Memory B cell (primary cell): ENCODE measurements at places on chromosomes 4 and X.
A peak's percentile ranks its signal among the peaks of the same experiment; 100 is the strongest.

GRCh38 chrX:151151665-151152267 is 24.6 kb upstream of the GPR50 start:
- no peak overlapping the region for H3K4me3 ChIP-seq
- H3K27ac ChIP-seq = no peak overlapping the region
- no peaks in the 10 kb centered on the region for H3K4me1 ChIP-seq
- peaks cover 4% of the 10 kb centered on the region for H3K27me3 ChIP-seq
- H3K36me3 ChIP-seq = no peaks in the 10 kb centered on the region

DNA sequence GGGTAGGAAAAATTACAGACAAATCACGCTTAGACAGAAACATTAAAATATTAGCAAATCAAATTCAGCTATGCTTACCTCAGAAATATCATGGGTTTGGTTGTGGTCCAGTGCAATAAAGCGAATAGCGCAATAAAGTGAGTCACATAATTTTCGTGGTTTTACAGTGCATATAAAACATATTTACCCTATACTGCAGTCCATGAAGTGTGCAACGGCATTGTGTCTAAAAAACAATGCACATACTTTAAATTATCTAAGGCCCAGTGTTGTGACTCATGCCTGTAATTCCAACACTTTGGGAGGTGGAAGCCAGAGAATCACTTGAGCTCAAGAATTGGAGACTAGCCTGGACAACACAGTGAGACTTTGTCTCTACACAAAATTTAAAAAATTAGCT is 195.7 kb upstream of the IL1RAPL1 start:
- H3K27me3 ChIP-seq = no peaks in the 10 kb centered on the region
- H3K36me3 ChIP-seq = no peaks in the 10 kb centered on the region
- no peak for DNase-seq

- H3K27ac ChIP-seq = peak overlapping the region; percentile 75
- no peaks in the 10 kb centered on the region for H3K36me3 ChIP-seq
- DNase-seq = no peak
- H3K4me3 ChIP-seq = no peak overlapping the region
These were observed 103.0 kb upstream of the ENPP6 start for GRCh38 chr4:184320631-184321030.

- H3K4me3 ChIP-seq = no peak overlapping the region
- no peaks in the 10 kb centered on the region for H3K27me3 ChIP-seq
- DNase-seq = no peak
- H3K36me3 ChIP-seq = no peaks in the 10 kb centered on the region
These were observed 1.7 kb upstream of the ABRAXAS1 start for GRCh38 chr4:83486457-83487129.

DNA sequence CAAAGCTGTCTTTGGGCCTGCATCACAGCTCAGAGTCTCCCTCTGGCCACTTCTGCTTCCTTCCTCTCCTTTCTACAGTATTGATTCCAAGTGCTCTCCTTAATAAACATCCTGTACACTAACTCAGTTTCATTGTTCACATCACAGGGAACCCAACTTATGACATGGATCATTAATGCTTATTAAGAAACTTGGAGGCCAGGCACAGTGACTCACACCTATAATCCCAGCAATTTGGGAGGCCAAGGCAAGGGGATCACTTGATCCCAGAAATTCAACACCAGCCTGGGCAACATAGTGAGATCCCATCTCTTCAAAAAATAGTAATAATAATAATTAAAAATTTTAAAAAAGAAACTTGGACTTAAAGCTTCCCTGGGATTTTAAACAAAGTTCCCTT is 89.2 kb upstream of the EFHC2 start:
- H3K27ac ChIP-seq = no peak overlapping the region
- no peaks in the 10 kb centered on the region for H3K36me3 ChIP-seq
- H3K4me1 ChIP-seq = no peaks in the 10 kb centered on the region
- H3K27me3 ChIP-seq = peaks cover 9% of the 10 kb centered on the region
- no peak for DNase-seq
- H3K4me3 ChIP-seq = no peak overlapping the region

GRCh38 chrX:121322159-121322558 is 274.7 kb downstream of the GLUD2 start:
- no peaks in the 10 kb centered on the region for H3K4me1 ChIP-seq
- H3K4me3 ChIP-seq = no peak overlapping the region
- no peak overlapping the region for H3K27ac ChIP-seq
- H3K27me3 ChIP-seq = no peaks in the 10 kb centered on the region

DNA sequence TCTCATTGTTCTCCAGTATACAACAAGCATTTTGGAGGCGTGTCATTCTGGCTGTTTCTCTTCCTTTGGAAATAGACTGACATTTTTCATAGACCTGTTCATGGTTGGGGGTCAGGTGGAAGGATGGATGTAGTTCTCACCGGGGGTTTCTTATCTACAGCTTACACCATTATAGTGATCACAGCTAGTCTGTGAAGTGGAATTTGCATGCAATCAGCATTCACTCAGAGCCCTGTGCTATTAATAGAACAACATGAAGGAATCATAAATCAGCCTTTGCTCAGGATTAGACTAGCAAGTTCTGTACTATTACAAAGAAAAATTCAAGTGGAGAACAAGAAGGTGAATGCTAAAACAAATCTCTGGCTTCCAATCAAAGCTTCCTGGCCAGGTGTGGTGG is 132.6 kb upstream of the PUDP start:
- no peak overlapping the region for H3K4me3 ChIP-seq
- H3K27me3 ChIP-seq = no peaks in the 10 kb centered on the region
- DNase-seq = no peak
- H3K27ac ChIP-seq = no peak overlapping the region
- peaks cover 9% of the 10 kb centered on the region for H3K36me3 ChIP-seq
